Activated CD8-positive, alpha-beta T cell treated with anti-CD3 and anti-CD28 coated beads for 36 hours (primary cell): ENCODE measurements at places on chromosomes 7 and 10.

DNA sequence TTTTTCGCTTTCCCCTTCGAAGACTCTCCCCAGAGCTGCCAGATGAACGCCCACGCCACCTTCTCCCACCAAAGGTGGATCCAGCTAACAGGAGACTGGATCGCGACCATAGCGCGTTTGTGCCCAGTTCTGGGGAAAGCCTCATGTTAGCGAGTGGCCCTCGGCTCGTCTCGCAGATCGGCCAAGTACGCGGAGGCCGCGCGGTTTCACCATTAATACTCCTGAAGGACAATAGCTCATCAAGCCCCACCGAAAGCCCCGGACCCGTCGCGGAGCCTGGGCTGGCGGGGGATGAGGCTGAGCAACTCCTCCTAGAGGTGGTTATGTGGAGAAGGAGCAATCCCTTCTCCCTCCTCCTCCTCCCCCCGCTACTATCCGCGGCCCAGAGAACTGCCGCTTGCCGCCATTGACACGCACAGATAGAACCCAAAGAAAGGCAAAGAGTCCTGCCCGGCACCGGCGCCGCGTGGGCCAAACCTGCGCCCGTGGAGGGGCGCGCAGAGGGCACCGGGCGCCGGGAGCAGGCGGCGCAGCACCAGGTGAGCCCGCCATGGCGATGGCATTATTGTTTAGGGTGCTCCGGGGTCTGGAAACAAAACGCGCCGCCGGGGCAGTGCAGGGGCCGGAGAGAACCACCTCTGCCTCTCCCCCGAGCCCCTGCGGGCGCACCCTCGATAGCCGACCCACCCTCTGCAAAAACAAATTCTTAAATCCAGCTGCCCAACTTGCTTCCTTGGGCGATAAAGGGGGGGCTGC is at the start of gene MACROH2A2:
TSS of gene MACROH2A2 (plus strand) at position 385 of the 756 bp plus-strand sequence. CDS start 22,813 bp downstream, outside the sequence.
- peak within 1 kb of the TSS; percentile 78 for H3K4me3 ChIP-seq
- H3K27me3 ChIP-seq: peaks cover 44% of the 10 kb centered on the region
- no peaks in the 10 kb centered on the region for H3K36me3 ChIP-seq
- H3K27ac ChIP-seq: no peak within 1 kb of the TSS
- DNase-seq: peak; percentile 27

DNA sequence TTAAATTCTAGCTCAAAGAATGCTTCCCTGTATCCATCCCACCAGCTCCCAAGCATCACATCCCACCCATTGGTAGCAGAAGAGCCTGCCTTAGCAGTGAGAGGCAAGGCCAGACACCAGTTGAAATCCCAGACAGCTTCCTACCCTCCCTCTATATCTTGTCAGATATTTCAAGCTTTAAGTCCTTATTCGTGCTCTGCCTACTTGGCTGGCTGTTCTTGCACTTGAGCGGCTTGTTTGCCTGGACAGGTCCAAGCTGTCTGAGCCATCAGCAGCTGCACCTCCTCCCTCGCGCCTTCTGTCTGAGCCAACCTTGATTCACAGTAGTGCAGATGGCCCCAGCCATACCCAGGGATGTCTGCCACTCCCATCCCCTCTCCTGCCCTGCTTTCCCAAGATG is 16.4 kb downstream of the LRRC4 start:
- no peak overlapping the region for H3K27ac ChIP-seq
- H3K4me1 ChIP-seq: no peaks in the 10 kb centered on the region
- H3K36me3 ChIP-seq: peaks cover 13% of the 10 kb centered on the region
- DNase-seq: no peak
- H3K4me3 ChIP-seq: no peak overlapping the region

DNA sequence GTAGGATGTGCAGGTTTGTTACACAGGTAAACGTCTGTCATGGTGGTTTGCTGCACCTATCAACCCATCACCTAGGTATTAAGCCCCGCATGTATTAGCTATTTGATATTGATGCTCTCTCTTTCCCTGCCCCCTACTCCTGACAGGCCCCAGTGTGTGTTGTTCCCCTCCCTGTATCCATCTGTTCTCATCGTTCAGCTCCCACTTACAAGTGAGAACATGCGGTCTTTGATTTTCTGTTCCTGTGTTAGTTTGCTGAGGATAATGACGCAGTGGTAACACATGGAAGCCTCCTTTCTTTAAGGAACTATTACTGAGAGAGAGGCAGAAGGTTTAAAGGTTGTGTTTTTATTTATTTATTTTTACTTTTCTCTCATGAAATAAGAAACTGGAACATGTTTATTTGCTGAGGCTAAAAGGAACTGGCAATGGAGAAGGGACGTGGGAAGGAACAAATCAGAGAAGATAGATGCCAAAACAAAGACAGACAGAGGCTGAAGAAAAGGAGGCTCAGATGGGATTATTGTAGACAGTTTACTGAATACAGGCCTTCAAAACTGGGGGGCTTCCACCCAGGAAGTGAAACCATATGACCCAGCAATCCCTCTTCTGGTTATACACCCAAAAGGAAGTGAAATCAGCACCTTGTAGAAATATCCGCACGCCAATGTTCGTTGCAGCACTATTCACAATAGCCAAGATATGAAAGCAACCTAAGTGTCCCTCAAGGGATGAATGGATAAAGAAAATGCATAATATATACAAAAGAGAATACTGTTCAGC is 556.3 kb downstream of the GRM8 start:
- no peak for DNase-seq
- no peak overlapping the region for H3K27ac ChIP-seq
- H3K4me3 ChIP-seq: no peak overlapping the region
- no peaks in the 10 kb centered on the region for H3K4me1 ChIP-seq
- H3K27me3 ChIP-seq: peaks cover 2% of the 10 kb centered on the region

DNA sequence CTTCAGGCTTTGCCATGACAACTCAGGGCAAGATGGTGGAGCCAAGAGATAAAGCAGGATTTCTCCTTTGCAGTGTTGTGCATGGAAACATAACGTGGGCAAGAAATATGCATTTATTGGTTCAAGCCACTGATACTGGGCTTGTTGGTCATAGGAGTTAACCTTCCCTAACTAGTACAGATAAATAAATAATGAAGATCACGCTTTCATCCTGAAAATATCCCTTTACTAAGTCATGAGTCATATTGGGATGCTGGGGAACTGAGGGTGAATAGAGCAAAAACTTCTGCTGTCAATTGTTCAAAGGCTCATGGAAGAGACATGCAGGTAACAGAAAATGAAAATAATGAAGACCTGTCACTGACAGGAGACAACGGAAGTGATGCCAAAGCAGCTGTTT is 55.5 kb downstream of the TES start:
- H3K36me3 ChIP-seq: no peaks in the 10 kb centered on the region
- H3K4me3 ChIP-seq: no peak overlapping the region
- H3K27me3 ChIP-seq: peaks cover 13% of the 10 kb centered on the region
- H3K27ac ChIP-seq: no peak overlapping the region
- DNase-seq: no peak

DNA sequence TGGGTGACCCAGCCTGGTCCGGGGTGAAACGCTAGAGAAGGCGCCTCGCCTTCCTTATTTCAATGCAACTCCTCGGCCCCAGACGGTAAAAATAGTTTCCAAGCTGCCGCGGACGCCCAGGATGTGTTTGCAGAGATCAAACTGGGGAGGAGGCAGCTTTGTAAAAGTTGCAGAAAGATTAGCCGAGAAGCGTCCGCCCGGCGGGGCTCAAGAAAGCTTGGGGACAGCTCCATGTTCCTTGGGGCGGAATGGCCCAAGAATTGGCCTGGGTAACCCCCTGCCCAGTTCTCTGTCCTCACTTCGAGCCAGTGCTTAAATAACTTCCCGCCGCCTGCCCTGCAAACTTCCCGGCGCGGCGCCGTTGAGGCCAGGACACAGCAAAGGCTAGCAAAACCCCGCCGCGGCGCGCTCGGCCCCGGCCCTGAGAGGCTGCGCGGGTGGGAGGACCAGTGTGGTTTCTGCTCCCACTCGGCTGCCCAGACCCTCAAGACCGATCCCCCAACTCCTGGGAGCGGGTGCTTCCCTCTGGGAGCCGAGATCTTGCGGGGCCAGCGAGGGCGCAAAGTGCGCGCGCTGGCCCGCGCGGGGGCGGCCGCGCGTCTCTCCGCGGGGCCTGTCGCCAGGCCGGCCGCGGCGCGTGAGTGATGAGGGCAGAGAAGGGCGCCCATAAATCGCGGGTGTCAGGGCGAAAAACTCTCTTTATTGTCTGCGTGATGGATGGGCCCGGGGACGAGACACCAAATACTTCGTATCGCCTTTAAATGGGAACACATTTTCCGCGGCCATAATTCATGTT is 6.3 kb upstream of the ZNF503 start:
- DNase-seq: no peak
- peak overlapping the region; percentile 42 for H3K4me3 ChIP-seq
- no peaks in the 10 kb centered on the region for H3K36me3 ChIP-seq
